ENCODE measurements at places on chromosomes 16 and 17.
A peak's percentile ranks its signal among the peaks of the same experiment; 100 is the strongest.

DNA sequence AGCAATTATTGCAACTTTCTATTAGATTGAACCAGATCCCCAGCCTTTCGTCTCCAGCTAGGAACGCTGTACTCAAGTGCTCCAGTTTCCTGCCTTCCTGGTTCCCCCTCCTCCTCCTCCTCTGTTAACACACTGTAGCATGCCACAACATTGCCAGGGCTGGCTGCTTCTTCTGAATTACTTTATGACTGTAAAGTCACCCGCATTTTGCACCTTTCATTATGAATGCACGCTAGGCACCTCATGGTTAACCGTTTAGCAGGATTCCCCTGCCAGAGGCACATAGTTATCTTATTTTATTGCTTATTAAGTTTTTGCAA is 4.5 kb downstream of the ZNF423 start:
- DNase-seq, result no peak

DNA sequence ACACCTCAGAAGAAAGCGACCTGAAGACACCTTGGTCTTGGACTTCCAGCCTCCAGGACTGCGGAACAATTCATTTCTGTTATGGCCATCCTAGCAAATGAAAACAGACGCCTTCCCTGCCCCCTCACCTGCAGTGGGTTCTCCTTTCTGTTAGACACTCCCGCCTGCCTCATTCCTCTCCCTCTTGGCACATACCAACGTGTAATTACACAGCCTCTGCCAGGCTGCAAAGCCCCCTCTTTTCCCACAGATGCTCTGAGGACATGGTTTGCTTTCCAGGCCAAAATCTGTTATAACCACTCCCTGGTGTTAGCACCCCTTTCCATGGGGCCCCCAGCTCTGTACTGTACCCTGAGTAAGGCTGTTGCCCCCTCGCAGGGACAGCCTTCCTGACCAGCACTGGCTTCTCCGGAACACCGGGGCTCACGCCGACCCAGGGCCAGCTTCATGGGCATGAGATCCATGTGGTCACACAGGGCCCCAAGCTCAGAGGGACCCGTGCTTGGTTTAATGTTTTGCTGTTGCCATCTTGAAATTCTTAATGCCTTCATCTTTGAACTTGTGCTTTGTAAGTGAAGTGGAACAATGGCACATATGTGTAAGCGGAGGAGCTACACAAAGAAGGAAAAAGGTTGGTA is 64.1 kb downstream of the SDK2 start:
- no peak for DNase-seq

DNA sequence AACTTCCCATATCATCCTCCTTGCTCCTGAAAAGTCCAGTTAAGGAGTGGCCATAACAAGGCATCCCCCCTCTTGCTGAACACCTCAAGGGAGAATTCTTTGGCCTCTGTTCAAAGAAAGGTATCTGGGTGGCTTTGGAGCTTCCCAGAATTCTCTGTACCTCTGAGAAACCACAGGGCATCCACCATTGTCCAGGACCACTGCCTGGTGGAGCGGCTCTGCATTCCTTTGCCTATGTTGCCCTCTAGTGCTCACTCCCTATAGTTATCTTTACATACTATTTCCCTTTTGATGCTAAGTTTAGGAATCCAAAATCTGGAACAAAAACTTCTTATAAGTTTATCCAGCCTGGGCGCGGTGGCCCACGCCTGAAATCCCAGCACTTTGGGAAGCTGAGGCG is 30.3 kb downstream of the CHD9NB start:
- peak; percentile 2 for DNase-seq

- no peak for DNase-seq
Measured at GRCh38 chr17:28887871-28888471, 9.6 kb downstream of the FLOT2 start.

DNA sequence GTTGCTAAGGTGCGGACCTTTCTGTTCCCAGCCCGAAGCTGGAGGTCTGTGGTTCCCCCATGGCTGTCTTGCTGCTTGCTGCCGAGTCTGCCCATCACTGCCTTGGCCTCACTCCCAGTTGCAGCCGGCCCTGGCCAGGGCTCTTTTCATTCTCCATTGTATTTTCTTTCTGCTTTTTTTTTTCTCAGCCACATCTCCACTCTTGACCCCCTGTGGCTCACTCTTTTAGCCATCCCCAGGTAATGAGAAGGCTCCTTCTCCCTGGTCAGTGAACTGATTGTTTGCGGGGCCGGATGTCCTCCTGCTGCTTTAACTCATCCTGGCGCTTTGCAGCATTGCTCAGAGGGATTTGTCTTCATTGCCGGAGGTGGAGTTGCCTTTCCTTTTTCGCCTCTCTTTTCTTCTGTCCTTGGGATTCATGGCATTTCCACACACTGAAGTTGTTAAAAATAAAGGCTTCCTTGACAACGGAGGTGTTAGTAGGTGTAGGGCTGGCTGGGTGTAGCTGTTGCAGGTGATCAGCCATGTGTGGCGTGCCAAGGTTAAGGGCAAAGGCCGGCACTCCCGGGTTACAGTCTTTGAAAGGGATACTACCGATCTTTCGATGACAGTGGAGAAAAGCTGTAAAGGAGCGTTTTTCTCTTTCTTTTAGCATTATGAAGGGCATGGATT is 34.1 kb downstream of the MAP2K6 start:
- no peak for DNase-seq

DNA sequence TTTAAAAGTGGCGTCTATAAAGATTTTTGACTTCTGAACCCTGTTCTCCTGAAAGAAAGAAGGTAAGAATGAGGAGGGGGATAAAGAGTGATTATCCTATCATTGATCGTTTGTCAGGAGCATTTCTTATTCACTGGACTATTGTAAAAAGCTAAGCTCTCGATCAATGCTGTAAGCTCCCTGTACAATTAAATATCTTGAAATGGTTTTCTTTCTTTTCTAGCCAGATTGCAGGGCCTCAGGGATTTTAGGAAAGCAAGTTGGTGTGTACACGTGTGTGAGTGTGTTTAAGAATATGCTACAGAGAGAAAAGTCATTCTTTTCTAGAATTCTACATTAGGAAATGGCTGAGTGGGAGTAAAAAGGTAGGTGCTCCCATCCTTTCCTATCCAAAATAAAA is 154.5 kb downstream of the AATF start:
- no peak for DNase-seq

GRCh38 chr16:28538733-28539596 is at the start of gene NUPR1:
TSS of gene NUPR1 (minus strand) at chr16:28538974. CDS start at chr16:28538907, 67 bp downstream.
- no peak for DNase-seq

GRCh38 chr16:3458852-3459361 is 15.4 kb downstream of the NAA60 start:
- peak; percentile 0 for DNase-seq

DNA sequence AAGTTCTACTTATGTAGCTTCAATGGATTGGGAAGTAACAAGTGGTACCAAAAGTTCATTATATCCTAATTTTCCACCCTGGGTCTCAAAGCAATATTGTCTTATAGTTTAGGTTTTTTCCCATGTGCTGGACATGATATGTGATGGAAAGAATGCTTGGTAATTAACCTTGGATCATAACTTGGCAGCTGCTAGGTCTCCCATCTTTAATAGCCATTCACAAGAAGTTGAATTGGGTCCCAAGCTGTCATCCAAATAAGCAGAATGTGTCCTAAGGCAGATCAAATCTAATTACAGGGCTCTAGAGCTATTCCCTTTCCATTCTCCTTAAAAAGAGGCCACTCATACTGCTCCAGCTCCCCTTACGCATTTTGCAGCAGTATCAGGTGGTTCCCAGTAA is 44.7 kb upstream of the KCNJ16 start:
- no peak for DNase-seq

DNA sequence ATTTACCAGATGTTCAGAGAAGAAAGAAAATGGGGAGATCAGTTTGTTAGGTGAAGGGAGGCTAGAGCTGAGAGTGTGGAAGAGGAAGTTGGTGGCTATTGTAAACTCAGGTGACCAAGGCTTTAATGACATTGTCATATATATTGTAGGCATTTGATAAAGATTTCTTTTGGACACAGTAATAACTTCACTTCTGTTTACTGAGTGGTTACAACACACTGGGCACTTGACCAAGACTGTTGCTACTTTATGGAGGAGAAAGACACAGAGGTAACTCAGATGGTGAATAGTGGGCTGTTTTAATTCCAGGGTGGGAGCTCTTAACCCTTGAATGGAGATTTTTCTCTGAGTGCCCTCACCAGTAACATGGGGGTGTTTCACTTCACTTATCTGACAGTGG is 46.0 kb downstream of the TNRC6A start:
- no peak for DNase-seq

DNA sequence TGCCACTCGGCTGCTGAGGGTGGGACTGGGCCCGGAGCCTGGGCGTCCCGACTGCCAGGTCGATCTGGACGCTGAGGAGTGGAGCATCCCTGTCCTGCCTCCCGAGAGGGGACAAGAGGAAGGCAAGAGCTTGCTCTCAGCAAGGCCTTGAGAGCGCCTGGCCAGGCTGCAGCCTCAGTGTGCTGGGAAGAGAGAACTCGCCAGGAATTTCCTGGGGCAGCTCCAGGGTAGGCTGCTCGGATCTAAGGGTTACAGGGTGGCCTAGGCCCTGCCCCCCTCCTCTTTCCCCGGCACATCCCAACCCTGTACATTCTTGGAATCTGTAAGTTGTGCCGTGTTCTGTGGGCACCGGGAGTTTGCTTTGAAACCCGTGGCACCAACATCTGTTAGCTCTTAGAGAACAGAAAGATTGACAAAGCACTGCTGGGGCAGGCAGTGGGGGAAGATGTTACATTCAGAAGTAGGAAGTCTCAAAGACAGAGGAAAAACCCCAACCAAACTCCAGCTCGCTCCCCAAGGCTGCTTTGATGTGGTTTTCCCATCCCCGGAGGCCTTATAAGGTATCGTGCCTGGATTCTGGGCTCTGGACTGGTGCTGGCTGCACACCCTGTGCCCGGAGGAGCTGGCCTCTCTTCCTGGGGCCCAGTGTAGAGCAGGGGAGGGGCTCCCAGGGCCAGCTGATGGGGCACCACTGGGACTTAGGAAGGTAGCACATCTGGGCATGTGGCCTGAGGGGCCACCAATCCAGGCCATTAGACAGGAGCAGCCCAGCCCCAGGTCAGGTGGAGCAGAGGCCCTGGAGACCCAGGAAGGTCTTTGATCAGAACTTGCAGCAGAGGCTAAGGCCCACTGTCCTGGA is 55.2 kb downstream of the NKD1 start:
- DNase-seq, result no peak

GRCh38 chr17:74810699-74811485 is 34.7 kb upstream of the NAT9 start:
- no peak for DNase-seq

- no peak for DNase-seq
Measured at GRCh38 chr17:40361925-40362695, 2.4 kb downstream of the GJD3 start.

GRCh38 chr17:29674281-29674680 is 51.6 kb upstream of the CORO6 start:
- DNase-seq, result no peak

- no peak for DNase-seq
Measured at GRCh38 chr16:35910409-35910808, 2451.0 kb downstream of the TP53TG3F start.

DNA sequence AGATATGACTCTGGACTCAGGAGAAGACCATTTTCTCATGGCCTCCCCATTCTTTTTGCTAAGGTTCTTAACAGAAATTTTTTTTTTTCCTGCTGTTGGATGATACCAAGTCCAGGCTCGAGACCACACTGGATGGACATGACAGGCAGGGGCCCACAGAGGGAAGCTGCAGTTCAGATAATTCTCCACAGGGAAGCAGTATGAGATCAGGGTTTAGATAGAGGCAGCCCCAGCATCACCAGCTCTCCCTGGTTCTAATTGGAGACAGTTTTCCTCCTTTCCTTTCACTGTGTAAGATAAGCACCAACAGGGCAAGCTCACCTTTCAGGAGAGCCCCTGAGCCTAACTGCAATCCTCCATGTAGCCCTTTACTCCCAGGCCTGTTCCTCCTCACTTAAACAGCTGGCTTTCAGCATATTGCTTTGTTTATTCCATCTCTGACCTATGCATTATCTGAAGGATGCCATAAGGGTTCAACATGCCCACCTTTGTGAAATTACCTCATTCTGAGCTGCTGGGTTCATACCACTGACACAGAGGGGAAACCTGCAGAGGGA is 108.1 kb downstream of the SNX11 start:
- peak; percentile 46 for DNase-seq

GRCh38 chr16:28876019-28876659 is 2.1 kb upstream of the ATP2A1 start:
- DNase-seq, result no peak

DNA sequence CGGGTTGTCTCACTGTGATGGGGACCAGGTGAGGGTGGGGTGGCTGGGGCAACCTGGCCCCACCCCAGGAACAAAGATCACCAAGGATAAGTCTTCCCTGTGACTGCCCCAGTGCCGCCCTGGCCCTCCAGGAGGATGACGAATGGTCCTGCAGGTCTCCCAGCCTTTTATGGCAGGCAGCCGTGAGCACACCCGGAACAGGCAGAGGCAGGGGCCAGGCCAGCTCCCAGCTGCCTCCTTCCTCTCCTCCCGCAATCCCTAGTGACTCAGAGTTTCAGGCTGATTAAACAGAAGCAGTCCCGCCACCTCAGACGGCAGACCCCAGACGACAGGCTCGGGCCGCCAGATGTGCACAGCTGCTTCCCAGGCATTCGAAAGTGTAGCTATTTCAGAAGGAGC is 13.3 kb downstream of the JUP start:
- no peak for DNase-seq

DNA sequence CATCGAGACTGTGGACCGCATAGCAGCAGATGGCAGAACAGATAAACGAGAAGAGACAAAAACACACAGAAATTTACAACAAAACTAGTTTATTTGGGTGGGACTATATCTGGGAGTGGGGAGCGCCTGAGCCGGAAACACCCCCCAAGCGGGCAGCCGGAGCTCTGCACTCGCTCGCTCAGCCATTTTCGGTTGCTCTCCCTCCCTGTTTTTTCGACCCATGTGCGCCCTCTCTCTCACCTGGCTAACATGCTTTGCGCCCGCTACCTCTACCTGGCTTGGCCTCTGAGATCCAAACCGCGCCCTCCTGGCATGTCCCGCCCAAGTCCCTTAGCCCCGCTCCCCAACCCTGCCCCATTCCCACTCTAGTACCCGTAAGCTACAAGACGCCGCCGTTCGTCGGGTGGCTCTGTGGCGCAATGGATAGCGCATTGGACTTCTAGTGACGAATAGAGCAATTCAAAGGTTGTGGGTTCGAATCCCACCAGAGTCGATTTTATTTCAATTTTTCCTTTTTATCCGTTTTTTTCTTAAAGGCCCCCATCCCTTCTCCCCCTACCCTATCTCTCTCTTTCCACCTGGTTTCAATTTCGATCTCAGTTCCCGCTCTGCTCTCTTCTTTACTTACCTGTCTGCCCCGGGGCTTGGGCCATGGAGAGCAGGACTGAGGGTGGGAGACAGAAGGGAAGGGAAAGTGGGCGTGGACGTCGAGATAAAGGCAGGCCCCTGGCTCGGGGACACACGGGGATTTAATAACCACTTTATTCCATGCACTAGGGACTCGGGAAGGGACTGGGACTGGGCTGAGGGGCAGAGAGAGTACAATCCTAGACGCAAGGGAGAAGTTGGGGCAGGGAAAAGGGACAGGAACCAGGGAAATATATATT is 2.4 kb upstream of the ALOXE3 start:
- peak; percentile 38 for DNase-seq

- no peak for DNase-seq
Measured at GRCh38 chr16:24844101-24845030, 1.4 kb upstream of the SLC5A11 start.

- no peak for DNase-seq
Measured at GRCh38 chr16:6949240-6949639, 383.4 kb upstream of the RBFOX1 start.

- DNase-seq, result no peak
Measured at GRCh38 chr16:84803146-84803545, 16.6 kb upstream of the CRISPLD2 start.

Measured in NCI-H526 treated with DMSO at 0.1 percent for 48 hours (cell line).